Stimulated activated CD4-positive, alpha-beta T cell treated with anti-CD3 and anti-CD28 coated beads, TNF-alpha, amount 100 ng/mL, for 24 hours (primary cell): ENCODE measurements at places on chromosomes 7 and 10.

- no peak for DNase-seq
Measured at GRCh38 chr10:127908106-127908958, 1.4 kb downstream of the PTPRE start.

GRCh38 chr10:108375691-108376090 lies 1211.2 kb upstream of the SORCS1 start:
- no peak for DNase-seq

- no peak for DNase-seq
Measured at GRCh38 chr10:77087366-77087765, 550.2 kb downstream of the KCNMA1 start.

DNA sequence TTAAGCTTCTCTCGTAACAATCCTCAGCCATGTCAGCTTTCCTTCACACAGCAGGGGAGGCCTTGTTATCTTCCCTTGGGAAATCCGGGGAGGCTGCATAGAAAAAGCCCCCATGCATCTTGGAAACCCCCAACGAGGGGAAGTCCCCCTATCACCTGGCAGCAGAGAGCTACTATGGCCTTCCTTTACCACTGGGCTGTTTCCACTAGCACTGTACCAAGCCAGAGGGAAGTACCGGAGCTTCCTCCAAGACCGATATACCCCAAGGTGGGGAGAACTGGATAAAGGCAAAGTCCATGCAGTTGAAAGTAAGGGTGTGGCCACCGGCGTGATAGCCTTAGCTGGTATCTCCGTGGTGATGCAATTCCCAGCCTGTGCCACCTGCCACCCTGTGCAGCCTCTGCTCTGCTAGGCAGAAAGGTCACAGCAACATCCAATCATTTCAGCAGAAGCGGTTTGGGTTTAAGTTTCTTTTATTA lies 4.4 kb upstream of the CLIP2 start:
- DNase-seq, result no peak

- DNase-seq, result no peak
Measured at GRCh38 chr10:49362596-49363260, 33.2 kb downstream of the DRGX start.

DNA sequence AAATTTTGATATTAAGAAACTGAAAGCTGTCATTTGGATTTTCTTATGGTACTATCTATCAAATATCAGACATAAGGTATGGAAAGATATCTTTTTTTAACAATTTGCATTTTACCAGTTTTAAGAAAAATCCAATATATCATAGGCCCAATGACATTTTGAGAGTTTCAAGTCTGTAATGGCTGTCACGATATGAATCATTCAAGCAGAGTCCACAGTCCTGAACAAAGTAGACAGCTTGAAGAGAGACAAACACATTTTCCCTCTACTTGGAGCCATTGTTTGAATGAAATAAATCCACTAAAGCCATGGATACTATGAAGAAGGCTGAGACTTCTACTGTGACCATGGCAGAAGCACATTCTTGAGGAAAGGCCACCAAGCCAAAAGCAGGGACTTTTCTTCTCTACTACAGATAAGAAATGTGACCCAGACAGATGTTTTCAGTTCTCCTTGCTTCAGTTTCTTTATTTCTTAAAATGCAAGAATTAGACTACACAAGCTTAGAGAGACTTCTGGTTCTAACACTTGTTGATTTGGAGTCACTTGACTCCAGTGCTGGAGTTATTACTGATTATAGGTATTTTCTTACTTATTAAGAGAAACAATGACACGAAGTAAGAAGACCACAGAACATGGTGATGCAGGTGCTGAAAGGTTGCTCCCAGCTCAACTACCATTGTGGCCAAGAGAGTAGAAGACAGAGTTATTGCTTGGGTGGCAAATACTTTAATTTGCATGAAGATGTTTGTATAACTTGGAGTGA lies 429.1 kb downstream of the KIF20B start:
- DNase-seq, result no peak

DNA sequence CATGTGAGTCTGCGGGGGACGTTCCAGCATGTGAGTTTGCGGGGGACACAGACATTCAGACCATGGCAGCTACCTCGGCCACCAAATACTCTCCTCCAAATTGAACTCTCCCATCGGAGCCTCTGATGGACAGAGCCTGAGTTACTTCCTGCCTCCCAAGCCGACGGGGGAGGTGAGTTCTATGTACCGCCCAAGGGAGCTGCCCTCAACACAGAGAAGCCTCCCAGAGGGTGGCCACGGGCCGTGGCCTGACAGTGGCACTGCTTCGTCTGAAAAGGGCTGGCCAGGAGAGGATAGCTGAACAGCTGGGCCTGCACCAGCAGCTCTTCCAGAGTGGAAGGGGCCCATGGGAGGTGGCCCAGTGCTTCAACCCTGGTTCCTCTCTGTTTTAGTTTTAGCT lies 274.5 kb upstream of the PPP2R2D start:
- no peak for DNase-seq
